H1 (cell line): ENCODE measurements at places on chromosomes 7 and 10. TPM values are rescaled to one million over a fixed set of nuclear protein-coding genes. Genes with fewer than 3 reads are reported as not detected.

- H3K36me3 ChIP-seq: no peaks in the 10 kb centered on the region
- H3K27ac ChIP-seq: no peak overlapping the region
- no peaks in the 10 kb centered on the region for H3K27me3 ChIP-seq
Observed at GRCh38 chr10:113278221-113278620, 274.6 kb upstream of the HABP2 start.

- H3K36me3 ChIP-seq: no peaks in the 10 kb centered on the region
- no peak for DNase-seq
- no peak overlapping the region for H3K27ac ChIP-seq
Observed at GRCh38 chr7:55786901-55787300, 75.7 kb downstream of the SEPTIN14 start.

DNA sequence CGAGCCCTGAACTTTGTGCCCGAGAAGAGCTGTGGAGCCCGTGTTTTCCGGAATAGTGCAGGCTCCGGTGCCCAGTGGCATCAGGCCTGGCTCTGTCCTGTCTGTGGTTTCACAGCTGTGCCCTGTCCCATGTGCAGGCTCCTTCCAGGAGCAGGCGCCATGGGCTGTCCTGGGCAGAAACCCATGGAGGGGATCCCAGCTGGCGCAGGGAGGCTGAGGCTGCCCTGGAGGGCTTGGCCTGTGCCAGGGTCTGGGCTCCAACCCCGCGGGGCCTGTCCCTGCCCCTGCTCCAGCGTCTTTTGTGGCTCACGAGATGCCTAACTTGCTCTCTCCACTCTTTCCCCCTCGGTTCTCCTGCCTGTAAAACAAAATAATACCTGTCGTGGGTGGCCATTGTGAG lies 23.3 kb upstream of the CRHR2 start:
- H3K4me3 ChIP-seq: no peak overlapping the region
- H3K4me1 ChIP-seq: no peaks in the 10 kb centered on the region
- DNase-seq: no peak

GRCh38 chr10:112332022-112332421 lies 41.9 kb upstream of the ACSL5 start:
- H3K4me1 ChIP-seq: no peaks in the 10 kb centered on the region
- H3K27ac ChIP-seq: no peak overlapping the region
- H3K27me3 ChIP-seq: no peaks in the 10 kb centered on the region
- no peaks in the 10 kb centered on the region for H3K36me3 ChIP-seq
- no peak for DNase-seq

DNA sequence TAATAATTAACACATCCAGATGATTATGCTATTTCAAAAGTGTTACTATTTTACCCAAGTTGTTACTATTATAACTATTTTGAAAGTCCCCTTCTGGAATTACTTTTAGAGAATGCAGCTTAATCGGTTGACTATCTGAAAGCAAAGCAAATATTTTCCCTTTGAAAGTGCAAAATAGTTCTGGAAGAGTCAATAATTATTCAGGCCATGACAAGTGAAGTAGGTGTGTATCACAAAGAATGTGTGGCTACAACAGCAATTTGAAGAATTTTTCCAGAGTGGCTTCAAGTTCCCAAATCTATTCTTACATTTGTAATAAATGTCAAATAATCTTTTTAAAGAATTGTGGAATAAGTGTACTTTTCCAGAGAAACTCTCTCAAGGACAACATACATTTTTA lies 42.8 kb downstream of the RNLS start:
- no peaks in the 10 kb centered on the region for H3K27me3 ChIP-seq
- no peaks in the 10 kb centered on the region for H3K36me3 ChIP-seq
- no peak overlapping the region for H3K27ac ChIP-seq
- DNase-seq: no peak
- H3K4me1 ChIP-seq: no peaks in the 10 kb centered on the region

- no peak overlapping the region for H3K27ac ChIP-seq
- no peaks in the 10 kb centered on the region for H3K27me3 ChIP-seq
- no peak for DNase-seq
- no peak overlapping the region for H3K4me3 ChIP-seq
Observed at GRCh38 chr7:146002431-146003078, 114.0 kb upstream of the CNTNAP2 start.

DNA sequence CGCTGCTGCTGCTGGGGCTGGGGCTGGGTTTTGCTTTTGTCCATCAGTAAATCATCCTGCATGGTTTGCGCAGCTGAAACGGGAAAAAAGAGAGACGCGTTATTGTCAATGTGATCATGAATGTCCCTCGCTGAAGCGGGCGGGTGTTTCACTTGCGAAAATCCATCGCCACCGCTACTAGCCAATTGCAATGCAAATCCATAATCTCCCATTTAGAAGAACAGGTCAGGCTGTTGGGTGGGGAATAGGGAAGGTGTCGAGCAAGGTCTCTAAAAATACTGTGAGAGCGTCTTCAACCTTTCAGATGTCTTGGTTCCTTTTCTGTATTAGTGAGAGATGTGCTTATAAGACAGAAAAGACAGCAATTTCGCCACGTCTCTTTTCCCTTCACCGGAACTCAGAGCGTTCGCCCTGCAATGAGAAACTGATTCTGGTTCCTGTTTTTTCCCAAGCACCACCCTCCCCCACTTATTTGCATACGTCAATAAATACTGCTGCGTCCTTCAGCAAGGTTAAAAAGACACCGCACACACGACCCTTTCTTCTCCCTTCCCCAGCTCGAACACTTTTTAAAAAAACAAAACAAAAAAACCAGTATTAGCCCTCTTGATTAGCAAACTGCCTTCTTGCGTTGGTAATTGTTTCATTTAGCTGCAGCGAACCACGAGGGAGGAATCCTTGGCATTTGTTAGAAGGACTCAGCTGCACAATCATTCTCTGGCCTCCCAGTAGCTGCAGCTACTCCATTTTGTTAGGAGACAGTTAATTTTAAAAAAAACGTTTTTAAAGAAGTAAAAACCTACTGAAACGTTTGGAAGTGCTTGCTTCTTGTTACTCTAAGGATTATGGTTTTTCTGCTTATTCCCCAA lies 50.4 kb downstream of the CPEB3 start:
- peak overlapping the region; percentile 72 for H3K4me3 ChIP-seq
- H3K4me1 ChIP-seq: peaks cover 4% of the 10 kb centered on the region
- H3K27ac ChIP-seq: no peak overlapping the region
- no peak for DNase-seq
- H3K27me3 ChIP-seq: peaks cover 25% of the 10 kb centered on the region
- H3K36me3 ChIP-seq: no peaks in the 10 kb centered on the region

- H3K27me3 ChIP-seq: no peaks in the 10 kb centered on the region
- H3K4me3 ChIP-seq: no peak overlapping the region
- H3K4me1 ChIP-seq: peaks cover 7% of the 10 kb centered on the region; the same call in 1 of the 2 replicates
- no peaks in the 10 kb centered on the region; the same call in 1 of the 2 replicates for H3K36me3 ChIP-seq
- DNase-seq: no peak
Observed at GRCh38 chr7:121960678-121961077, 87.7 kb downstream of the PTPRZ1 start.

GRCh38 chr10:90136731-90137316 lies 435.4 kb downstream of the KIF20B start:
- no peak overlapping the region for H3K4me3 ChIP-seq
- H3K4me1 ChIP-seq: no peaks in the 10 kb centered on the region
- no peaks in the 10 kb centered on the region for H3K36me3 ChIP-seq
- no peak overlapping the region for H3K27ac ChIP-seq
- no peak for DNase-seq

DNA sequence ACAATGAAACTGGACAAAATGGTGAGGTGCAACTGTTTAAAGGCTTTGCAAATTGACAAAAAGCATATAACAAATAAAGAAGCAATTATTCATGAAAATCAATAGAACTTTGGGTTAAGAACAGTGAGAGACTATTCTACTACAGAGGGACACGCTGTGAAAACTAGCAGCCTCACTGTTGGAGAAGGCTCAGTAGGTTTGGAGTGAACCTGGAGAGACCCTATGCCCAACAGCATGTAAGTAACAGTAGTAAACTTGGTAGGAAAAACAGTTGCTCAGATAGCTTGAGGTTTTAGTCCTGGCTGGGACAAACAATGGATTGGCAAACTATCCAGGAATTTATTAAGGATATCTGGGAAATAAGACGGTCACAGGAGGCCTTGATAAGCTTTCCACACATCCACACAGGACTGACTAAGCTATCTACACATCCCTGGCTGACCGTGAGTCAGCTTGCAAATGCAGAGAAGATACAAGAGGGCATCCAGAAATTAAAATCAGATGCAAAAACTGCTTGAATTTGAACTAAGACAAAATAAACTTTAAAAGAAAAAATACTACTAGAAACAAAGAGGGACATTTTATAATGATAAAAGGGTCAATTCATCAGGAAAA lies 15.9 kb downstream of the FAM149B1 start:
- no peak overlapping the region for H3K27ac ChIP-seq
- H3K4me3 ChIP-seq: no peak overlapping the region
- no peaks in the 10 kb centered on the region for H3K27me3 ChIP-seq
- no peak for DNase-seq
- no peaks in the 10 kb centered on the region for H3K36me3 ChIP-seq

DNA sequence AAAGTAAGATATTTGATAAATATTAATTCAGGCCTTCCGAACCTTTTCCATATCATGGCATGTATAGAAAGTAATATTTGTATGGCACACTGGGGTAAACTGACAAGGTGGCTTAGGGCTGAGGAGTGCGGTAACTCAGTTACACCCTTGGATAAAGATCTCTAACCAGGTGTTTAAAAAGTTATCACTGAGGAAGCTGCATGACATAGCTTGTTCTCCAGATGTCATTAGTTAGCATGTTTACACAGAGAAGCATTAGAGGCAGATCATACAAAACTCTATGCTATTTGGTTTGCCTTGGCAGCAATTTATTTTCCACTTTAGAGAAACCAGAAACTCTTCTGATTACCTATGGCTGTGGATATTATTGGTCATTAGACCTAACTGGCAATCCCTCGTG lies 118.2 kb downstream of the ST7 start:
- no peaks in the 10 kb centered on the region for H3K36me3 ChIP-seq
- H3K4me1 ChIP-seq: peaks cover 2% of the 10 kb centered on the region; the same call in 1 of the 2 replicates
- H3K27me3 ChIP-seq: no peaks in the 10 kb centered on the region
- no peak overlapping the region for H3K27ac ChIP-seq

GRCh38 chr7:75937958-75938786 lies 23.2 kb downstream of the POR start:
- H3K36me3 ChIP-seq: no peaks in the 10 kb centered on the region; the same call in 1 of the 2 replicates
- H3K27me3 ChIP-seq: no peaks in the 10 kb centered on the region
- H3K27ac ChIP-seq: peak overlapping the region; percentile 5; the same call in 1 of the 2 replicates
- DNase-seq: no peak
- 0 out of 2 replicates have a peak, but pooled peaks cover 2% of the 10 kb centered on the region for H3K4me1 ChIP-seq
- no peak overlapping the region for H3K4me3 ChIP-seq

- DNase-seq: peak; percentile 22
- H3K27ac ChIP-seq: no peak overlapping the region
- H3K36me3 ChIP-seq: no peaks in the 10 kb centered on the region; the same call in 1 of the 2 replicates
- no peak overlapping the region for H3K4me3 ChIP-seq
- no peaks in the 10 kb centered on the region for H3K4me1 ChIP-seq
Observed at GRCh38 chr7:45687721-45688120, 113.6 kb downstream of the ADCY1 start.

The ZC3HAV1 gene
- total RNA-seq: 43.4 and 44.3 TPM in 2 replicates

The RBAK gene
- 16.1 and 18.2 TPM in 2 replicates for total RNA-seq

The AASS gene
- 383 and 394 TPM in 2 replicates for total RNA-seq

The SPDYE8 gene
- not detected in 2 replicates for total RNA-seq

The ADRB1 gene
- total RNA-seq: 0.17 and 0.48 TPM in 2 replicates

The FUOM gene
- total RNA-seq: 21.1 and 22.0 TPM in 2 replicates

The ITGA8 gene
- total RNA-seq: not detected in 2 replicates
